ENCODE measurements at places on chromosomes 12 and 14. TPM values are rescaled to one million over a fixed set of nuclear protein-coding genes. Genes with fewer than 3 reads are reported as not detected.

The RAP1B gene
- 289 TPM for total RNA-seq

The CLMN gene
- 0.22 TPM for total RNA-seq

The KLHL33 gene
- 0.11 TPM for total RNA-seq

The PLEKHG7 gene
- not detected for total RNA-seq

The SDR9C7 gene
- total RNA-seq, result not detected

The KLHDC1 gene
- 3.0 TPM for total RNA-seq

The NR1H4 gene
- not detected for total RNA-seq

The TPH2 gene
- under 0.01 TPM for total RNA-seq

The NTN4 gene
- 8.5 TPM for total RNA-seq

Measured in uterine smooth muscle cell (primary cell).